ENCODE measurements at places on chromosomes 7 and 10. TPM values are rescaled to one million over a fixed set of nuclear protein-coding genes. Genes with fewer than 3 reads are reported as not detected.

Gene PSD
- 2.3 TPM for total RNA-seq

Gene ACSM6
- not detected for total RNA-seq

Gene TFR2
- 0.44 TPM for total RNA-seq

Gene SPDYE2
- not detected for total RNA-seq

Gene GHITM
- 153 TPM for total RNA-seq

Gene SFRP5
- total RNA-seq: not detected

All from placental pericyte (primary cell).